ENCODE measurements at places on chromosomes 1 and 21.

DNA sequence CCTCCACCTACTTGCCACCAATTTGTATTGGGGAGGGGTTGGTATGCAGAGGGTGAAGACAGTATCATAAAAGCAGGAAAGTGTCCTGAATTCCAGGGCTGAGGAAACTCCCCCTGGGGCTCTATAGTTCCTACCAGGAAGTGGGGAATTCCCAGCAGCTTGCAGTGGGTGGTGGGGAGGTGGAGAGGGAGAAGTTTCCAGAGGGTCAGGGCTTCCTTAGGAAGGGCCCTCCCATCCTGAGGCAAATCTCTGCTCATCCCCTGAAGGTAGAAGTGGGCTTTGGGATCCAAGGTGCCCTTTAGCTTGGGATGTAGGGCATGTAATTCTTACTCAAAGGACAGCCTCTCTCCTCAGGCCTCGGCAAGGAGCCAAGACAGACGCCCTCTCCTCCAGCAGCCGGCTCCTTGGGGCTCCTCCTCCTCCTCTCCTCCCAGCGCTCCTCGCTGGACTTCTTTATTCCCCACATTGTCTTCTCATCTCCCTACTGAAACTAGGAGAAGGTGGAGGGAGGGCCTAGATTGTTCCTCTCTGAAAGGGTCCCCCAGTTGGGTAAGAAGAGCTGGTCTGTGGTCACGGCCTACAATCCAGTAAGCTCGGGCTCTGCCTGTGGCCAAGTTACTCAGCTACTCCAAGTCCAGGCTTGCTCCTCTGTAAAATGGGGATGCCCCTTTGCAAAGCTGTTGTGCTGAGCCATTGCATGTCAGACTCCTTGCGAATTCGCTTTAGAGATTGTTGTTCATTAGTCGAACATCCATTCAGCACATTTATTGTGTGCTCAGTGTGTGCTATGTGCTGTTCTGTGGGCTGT, 17.9 kb upstream of the CSF1 start:
- DNase-seq, result no peak

DNA sequence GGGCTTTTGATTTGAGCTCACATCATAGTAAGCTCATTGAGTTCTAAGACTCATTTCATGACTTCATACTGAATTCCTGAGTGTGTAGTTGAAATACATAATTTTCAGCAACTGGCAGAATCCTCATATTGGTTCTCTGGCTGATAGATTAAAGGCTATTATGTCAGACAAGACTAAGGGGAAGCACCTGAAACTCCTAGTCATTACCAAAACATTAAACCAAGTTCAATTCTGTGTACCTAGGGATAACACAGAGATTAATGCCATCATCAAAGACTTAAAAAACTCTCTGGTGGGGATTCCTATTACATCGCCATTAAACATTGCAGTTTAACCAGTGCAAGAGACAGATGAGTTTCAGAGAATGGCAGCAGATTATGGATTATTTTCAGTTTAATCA, 339.1 kb downstream of the PTPRC start:
- no peak for DNase-seq

DNA sequence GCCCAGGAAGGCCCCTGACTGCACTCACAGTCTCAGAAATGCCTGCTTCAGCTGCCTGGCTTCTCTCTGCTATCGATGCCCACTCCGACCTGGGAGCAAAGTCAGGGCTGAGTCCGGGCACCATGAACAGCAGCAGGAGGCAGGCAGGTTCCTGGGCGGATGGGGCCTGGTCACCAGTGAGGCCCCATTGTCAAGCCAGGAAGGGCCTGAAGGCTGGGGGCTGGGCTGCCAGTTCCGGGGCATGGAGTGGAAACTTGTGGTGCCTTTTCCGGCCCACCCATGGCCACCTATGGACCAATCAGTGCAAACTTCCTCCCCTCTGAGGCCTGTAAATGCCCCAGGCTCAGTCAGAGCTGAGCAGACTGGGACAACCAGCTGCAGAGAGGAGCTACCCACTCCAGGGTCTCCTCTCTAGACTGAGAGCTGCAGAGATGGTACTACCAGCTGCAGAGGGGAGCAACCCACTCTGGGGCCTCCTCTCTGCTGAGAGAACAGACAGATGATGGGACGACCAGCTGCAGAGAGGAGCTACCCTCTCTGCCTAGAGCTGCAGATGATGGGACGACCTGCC, 286.5 kb downstream of the SMYD3 start:
- DNase-seq, result no peak

DNA sequence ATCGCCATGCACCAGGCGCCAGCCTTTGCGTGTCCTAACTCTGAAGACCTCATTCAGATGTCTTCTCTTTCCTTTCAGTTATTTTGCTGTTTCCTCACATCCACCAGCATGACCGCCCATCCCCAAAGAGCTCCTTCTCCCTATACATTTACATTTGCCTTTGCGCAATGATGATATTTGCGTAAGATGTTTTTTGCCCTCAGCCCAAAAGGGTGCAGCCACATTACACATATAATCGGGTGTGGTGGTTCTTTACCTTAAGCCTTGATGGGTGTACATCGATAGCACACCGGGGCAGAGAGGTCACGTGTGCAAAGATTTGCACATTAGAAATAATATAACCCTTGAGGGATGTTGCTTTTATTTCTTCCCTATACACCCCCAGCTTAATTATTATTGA, 192.8 kb downstream of the HUNK start:
- no peak for DNase-seq

DNA sequence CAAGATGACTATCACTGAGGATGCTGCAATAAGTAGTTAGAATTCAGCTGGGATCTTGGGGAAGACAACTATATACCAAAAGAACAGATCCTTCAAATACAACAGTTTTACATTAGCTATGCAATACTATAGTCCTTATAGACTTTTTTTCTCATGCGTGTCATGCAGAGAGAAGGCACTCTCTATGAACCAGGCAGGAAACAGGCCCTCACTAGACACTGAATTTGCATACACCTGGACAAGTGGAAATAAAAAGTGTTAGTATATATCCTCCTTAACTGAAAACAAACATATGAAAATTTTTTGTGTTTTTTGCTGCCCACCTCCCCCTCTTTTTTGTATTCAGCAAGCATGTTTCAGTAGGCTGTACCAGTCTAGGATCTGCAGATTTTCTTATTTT, 29.9 kb downstream of the TMCO1 start:
- DNase-seq, result no peak

GRCh38 chr1:228902781-228903433, 167.6 kb downstream of the RHOU start:
- DNase-seq, result no peak

GRCh38 chr1:226397011-226397926, 10.6 kb downstream of the PARP1 start:
- DNase-seq, result no peak

DNA sequence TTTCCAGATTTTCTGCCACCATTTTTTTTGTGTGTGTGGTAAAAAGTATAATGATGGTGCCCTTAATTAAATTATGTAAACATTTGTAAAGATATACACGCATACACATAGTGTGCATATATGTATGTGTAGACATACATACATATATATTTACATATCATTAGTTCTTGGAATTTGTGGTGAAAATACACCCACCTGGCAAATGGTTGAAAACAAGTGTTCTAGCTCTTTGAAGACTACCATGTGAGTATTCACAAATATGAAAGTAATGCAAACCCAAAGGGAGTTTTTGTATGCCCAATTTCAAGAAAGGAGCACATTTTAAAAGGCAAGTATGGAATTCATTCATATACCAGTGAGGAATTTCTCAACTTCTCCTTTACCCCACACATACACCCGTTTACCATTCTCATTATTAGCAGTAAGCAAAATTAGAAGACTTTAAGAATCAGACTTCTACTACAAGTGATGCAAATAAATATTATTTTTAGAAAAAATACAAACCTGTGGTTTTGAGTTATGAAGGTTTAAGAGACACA, 8.0 kb downstream of the RABGAP1L start:
- DNase-seq, result no peak

- DNase-seq, result no peak
Measured at GRCh38 chr1:15191770-15192169, 38.2 kb downstream of the TMEM51 start.

- DNase-seq, result no peak
Measured at GRCh38 chr1:41712695-41713094, 206.0 kb downstream of the HIVEP3 start.

DNA sequence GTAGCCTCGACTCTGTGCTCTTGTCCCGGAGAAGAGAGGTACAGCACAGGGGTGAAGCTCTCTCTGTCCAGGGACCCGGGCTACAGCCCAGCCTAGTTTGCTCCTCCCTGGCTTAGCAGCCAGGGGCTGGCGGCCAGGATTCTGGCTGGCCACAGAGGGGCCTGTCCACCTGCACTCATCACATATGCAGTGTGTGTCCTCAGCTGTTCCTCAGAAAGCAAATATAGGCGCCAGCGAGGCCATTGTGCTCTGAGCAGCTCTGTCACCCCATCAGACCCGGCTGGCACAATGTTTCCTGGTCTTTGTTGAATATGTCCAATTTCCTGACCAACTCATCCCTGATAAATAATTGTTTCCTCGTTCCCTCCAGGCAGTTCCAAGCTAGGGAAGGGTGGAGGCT, 28.5 kb downstream of the KCND3 start:
- no peak for DNase-seq
